ENCODE measurements at places on chromosomes 5 and 9.
A peak's percentile ranks its signal among the peaks of the same experiment; 100 is the strongest.

DNA sequence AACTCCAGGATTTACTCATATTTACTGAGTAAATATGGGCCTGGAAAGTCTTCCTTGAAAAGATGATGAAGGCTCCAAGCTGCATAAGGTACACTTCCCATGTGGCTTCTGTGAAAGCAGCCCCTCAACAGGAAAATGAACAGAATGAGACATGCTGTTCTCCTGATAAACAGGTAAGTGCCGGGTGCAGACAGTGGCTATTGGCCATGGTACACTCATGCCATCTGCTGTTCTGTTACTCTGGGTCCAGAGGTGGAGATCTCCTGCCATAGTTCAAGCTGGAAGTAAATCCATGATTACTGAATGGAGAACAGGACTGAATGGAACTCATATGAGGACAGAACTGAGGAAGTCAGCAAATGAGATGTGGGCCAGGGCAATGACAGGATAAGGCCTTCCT, 103.6 kb downstream of the SLIT3 start:
- DNase-seq: no peak

GRCh38 chr5:80369521-80369920, 38.3 kb upstream of the ZFYVE16 start:
- no peak for DNase-seq

DNA sequence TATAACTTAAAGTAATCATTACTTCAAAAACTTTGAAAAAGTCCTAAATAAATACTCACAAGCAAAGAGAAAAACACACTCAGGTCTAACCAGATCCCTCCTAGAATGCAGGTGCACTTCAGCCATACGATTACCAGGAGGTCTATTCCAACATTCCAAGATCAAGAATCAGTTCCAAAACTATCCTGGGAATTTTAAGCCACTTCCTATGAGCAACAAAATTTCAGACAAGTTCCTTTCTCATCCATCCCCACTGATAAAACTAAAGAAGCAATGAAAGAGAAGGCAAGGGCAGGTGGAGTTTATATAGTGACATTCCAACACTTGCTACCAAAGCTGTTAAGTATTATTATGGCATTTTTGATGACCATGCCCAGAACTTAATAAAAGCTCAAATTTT, 29.6 kb downstream of the MLLT3 start:
- DNase-seq: no peak

- no peak for DNase-seq
Measured at GRCh38 chr5:150945947-150946346, 41.2 kb upstream of the ZNF300 start.

- DNase-seq: no peak
Measured at GRCh38 chr9:6628704-6629103, 16.8 kb downstream of the GLDC start.

- DNase-seq: peak; percentile 14
Measured at GRCh38 chr5:150641824-150642566, 1.5 kb downstream of the SYNPO start.

DNA sequence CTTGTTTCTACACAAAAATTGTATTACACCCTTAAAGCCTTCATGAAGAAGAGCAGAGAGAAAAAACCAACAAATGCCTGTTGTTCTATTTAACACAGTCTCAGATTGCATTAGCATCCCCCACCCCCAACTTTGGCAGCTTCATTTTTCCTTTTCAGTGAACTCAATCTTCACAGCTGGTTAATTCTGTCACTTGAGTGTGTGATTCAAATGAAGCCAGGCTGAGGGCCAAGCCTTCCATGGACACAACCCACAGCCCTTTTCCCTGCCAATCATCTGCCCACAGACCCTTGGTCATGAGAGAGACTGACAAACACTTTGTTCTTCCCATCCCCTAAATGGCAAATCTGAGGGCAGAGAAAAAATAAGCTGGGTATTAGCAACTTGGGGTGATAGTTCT, 217.5 kb upstream of the NMUR2 start:
- peak; percentile 20 for DNase-seq

- DNase-seq: no peak
Measured at GRCh38 chr9:125400725-125401716, 139.4 kb downstream of the GAPVD1 start.

- DNase-seq: no peak
Measured at GRCh38 chr5:171419688-171420430, 412 bp downstream of the FGF18 start.

- no peak for DNase-seq
Measured at GRCh38 chr5:67454957-67455561, 258.5 kb upstream of the CD180 start.

DNA sequence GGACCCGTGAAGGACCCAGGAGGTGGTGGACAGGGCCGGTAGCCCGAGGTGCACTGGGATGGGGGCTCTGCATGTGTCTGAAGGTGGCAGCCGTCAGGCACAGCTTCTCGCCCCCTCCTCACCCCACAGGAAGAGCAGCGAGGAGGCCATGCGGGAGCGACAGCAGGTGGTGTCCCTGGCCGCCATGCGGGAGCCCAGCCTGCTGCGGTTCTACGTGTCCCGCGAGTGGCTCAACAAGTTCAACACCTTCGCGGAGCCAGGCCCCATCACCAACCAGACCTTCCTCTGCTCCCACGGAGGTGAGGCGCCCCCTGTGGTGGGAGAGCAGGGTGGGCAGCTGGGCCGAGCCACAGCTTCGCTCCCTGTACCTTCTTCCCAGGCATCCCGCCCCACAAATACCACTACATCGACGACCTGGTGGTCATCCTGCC, 39.9 kb downstream of the USP20 start:
- DNase-seq: no peak

DNA sequence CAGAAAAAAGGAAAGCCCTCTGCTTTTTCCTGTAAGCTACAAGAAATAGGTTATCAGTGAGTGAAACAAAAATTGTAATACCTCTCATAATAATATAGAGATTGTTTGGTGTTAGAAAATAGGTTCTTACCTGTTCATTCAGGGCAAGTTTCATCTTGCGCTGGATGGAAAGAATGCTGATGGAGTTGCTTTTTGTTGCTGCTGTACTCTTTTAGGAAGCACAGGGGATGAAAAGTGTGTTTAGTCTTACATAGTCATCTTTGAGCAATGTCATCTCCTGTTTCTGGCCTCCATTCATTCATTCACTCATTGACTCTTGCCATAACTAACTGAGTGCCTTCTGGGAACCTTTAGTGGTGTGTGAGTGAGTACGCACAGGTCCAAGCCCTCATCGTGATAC, 6.4 kb downstream of the ENTREP1 start:
- DNase-seq: no peak

- no peak for DNase-seq
Measured at GRCh38 chr9:97845130-97845529, 7.9 kb upstream of the FOXE1 start.

DNA sequence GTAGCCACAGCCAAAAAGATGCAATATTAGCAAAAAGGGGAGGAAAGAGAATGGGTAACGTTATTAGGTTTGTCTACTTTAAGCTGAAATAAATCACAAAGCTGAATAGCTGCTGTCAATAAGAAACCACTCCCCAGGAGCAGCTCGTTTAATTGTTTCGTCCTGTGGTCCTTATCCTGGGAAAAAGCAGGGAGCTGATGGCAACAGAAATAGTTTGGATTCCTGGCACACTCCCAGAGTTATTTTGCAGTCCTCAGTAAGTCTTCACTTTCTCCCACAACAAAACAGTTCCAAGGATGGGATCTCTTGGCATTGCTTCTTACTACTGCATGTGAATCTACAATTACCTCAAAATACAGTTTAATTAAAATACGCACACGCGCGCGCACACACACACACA, 28.8 kb downstream of the FRMD3 start:
- DNase-seq: no peak

DNA sequence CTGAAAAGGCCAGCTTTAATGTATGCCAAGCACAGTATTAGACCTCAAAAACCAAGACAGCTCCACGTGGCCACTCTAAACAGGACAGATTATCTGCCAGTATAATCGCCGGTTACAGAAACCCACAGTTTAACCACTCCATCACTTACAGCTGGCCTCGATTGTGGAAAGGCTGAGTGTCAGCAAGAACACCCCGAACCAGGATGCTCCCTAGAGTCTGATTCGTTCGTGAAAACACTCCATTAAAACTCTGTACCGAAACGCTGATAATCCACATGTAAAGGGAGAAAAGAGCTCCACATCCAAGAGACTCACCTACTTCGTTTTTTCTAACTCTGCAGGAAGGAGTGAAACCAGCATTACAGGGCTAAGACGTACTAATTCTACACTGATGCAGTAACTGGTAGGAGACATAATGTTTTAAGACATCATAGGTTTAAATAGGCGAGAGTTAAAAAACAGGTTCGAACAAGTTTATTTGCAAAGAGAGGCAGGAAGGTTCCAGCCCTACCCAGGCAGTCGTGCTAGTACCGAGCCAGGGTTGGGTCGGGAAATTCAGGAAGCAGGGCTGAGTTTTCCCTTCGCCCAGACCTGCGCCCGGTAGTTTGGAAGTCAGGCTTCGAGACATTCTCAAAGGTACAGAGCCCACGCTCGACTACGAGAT, 949 bp downstream of the SERINC5 start:
- no peak for DNase-seq

DNA sequence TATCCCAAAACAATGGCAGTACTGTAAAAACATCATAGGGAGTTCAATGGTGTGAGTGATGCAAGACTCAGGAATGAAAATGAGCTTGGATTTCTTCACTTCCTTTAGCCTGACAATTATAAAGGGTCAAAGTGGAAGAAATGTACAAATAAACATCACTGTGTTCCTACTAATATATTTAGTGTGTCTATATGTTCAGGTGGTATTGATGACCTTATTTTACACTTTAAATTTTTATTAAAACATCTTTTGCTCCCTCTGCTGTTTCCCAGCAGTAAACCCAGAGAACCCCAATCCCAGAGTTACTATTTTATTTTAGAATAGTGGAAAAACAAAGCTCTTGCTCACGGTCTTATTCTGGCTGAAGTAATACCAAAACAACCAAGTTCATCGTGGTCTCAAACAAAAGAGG, 2.0 kb downstream of the LOX start:
- DNase-seq: no peak

- no peak for DNase-seq
Measured at GRCh38 chr9:98709968-98710965, 1.5 kb upstream of the GABBR2 start.

- DNase-seq: no peak
Measured at GRCh38 chr9:16824545-16825330, 45.7 kb downstream of the BNC2 start.

GRCh38 chr5:173025651-173026050, 30.5 kb upstream of the CREBRF start:
- no peak for DNase-seq

Measured in left cardiac atrium (tissue), 4 donors.